ENCODE measurements at places on chromosomes 7 and 10.
A peak's percentile ranks its signal among the peaks of the same experiment; 100 is the strongest.

- H3K27me3 ChIP-seq: peaks cover 2% of the 10 kb centered on the region
- DNase-seq: no peak
- H3K4me3 ChIP-seq: no peak overlapping the region
These were observed 185.8 kb upstream of the NRP1 start for GRCh38 chr10:33520223-33520622.

GRCh38 chr10:123227706-123228105, 73.5 kb downstream of the BUB3 start:
- H3K4me3 ChIP-seq: no peak overlapping the region
- no peaks in the 10 kb centered on the region for H3K4me1 ChIP-seq
- no peak overlapping the region for H3K27ac ChIP-seq
- DNase-seq: no peak
- H3K27me3 ChIP-seq: no peaks in the 10 kb centered on the region
- peaks cover 7% of the 10 kb centered on the region for H3K36me3 ChIP-seq

DNA sequence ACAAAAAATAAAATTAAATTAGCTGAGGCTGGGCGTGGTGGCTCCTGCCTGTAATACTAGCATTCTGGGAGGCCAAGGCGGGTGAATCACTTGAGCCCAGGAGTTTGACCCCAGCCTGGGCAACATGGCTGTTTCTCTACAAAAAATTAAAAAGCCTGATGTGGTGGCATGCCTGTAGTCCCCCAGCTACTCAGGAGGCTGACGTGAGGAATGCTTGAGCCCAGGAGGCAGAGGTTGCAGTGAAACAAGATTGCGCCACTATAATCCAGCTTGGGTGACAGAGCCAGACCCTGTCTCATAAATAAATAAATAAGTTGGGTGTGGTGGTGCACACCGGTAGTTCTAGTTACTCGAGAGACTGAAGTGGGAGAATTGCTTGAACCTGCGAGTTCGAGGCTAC, 65.1 kb downstream of the GNA12 start:
- H3K27me3 ChIP-seq: no peaks in the 10 kb centered on the region
- DNase-seq: no peak
- no peak overlapping the region for H3K4me3 ChIP-seq
- H3K27ac ChIP-seq: no peak overlapping the region

DNA sequence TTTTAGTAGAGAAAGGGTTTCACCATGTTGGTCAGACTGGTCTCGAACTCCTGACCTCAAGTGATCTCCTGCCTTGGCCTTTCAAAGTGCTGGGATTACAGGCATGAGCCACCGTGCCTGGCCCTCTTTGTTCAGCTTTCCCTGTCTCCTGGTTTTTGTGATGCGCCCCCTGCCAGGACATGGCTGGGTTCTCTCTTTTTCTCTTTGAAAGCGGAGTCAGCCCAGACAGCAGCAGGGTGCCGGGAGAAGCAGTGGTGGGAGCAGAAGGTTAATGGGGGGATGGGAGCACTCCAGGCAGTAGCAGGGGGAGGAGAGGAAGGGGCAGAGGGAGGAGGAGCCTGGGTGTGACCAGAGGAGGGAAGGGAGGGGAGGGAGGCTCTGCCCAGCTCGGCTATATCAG, 1.8 kb downstream of the MUC3A start:
- H3K27ac ChIP-seq: no peak overlapping the region
- no peak overlapping the region for H3K4me3 ChIP-seq
- H3K36me3 ChIP-seq: no peaks in the 10 kb centered on the region
- peaks cover 19% of the 10 kb centered on the region for H3K27me3 ChIP-seq
- DNase-seq: no peak

- H3K4me1 ChIP-seq: peaks cover 39% of the 10 kb centered on the region
- H3K36me3 ChIP-seq: no peaks in the 10 kb centered on the region
- H3K27ac ChIP-seq: no peak overlapping the region
- H3K4me3 ChIP-seq: no peak overlapping the region
- H3K27me3 ChIP-seq: no peaks in the 10 kb centered on the region
These were observed 67.2 kb downstream of the GRK5 start for GRCh38 chr10:119274519-119275045.

GRCh38 chr7:22114440-22114981, 168.8 kb upstream of the CDCA7L start:
- no peak overlapping the region for H3K4me3 ChIP-seq
- no peaks in the 10 kb centered on the region for H3K27me3 ChIP-seq
- H3K36me3 ChIP-seq: no peaks in the 10 kb centered on the region
- H3K27ac ChIP-seq: no peak overlapping the region
- no peaks in the 10 kb centered on the region for H3K4me1 ChIP-seq

DNA sequence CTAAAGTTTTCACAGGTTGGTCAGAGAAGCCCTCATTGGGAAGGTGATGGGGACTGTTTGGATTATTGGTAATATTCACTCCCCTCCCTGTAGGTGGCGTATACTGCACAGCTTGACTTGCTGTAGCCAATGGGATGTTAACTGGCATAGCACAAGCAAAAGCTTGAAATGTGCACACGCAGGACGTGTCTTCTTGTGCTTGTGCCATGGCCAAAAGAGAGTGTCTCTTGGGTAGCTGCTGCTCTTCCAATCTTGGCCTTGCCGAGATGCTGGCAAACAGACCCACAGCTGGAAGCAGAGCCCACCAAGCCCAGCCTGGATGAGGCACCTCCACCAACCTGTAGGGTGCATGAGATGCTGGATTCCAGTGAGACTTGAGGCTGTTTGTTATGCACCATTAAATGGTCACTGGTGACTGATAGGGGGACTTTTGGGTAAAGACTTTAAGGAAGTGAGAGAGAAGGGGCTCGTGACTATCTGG, 266.0 kb downstream of the GRID1 start:
- no peak overlapping the region for H3K27ac ChIP-seq
- DNase-seq: no peak
- H3K36me3 ChIP-seq: no peaks in the 10 kb centered on the region
- no peak overlapping the region for H3K4me3 ChIP-seq

GRCh38 chr7:140231771-140232491, 55.1 kb upstream of the KDM7A start:
- no peaks in the 10 kb centered on the region for H3K27me3 ChIP-seq
- peak overlapping the region; percentile 96 for H3K27ac ChIP-seq
- peaks cover 24% of the 10 kb centered on the region for H3K4me1 ChIP-seq
- no peak for DNase-seq
- no peaks in the 10 kb centered on the region for H3K36me3 ChIP-seq
- H3K4me3 ChIP-seq: peak overlapping the region; percentile 74

DNA sequence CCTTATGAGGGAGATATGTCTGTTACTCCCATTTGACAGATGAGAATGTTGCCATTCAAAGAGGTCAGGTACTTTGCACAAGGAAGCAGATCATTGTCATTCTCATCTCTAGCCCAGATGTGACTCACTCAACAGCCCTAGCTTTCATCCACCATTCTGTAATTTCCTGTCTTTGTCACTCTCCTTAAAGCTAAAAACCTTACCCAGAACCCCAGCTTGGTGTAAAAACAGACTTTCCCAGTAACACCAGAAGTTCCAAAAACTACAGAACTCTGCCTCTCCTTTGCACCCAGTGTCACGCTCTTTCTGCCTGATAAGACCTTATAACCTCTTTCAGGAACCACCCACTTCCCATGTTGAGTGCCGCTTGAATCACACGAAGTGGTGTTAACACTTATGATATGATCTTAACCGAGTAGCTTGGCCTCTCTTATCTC, 89.1 kb upstream of the SP4 start:
- peak overlapping the region; percentile 63 for H3K27ac ChIP-seq
- no peaks in the 10 kb centered on the region for H3K36me3 ChIP-seq
- DNase-seq: peak; percentile 11
- H3K4me3 ChIP-seq: peak overlapping the region; percentile 70

- H3K36me3 ChIP-seq: no peaks in the 10 kb centered on the region
- H3K27ac ChIP-seq: no peak overlapping the region
- H3K27me3 ChIP-seq: peaks cover 40% of the 10 kb centered on the region
- peak overlapping the region; percentile 89 for H3K4me3 ChIP-seq
- peaks cover 31% of the 10 kb centered on the region for H3K4me1 ChIP-seq
These were observed 47.0 kb upstream of the CDK1 start for GRCh38 chr10:60731134-60731885.

GRCh38 chr7:140914083-140914482, 10.6 kb downstream of the BRAF start:
- H3K27ac ChIP-seq: no peak overlapping the region
- no peak for DNase-seq
- H3K36me3 ChIP-seq: no peaks in the 10 kb centered on the region
- peaks cover 9% of the 10 kb centered on the region for H3K4me1 ChIP-seq
- no peak overlapping the region for H3K4me3 ChIP-seq

GRCh38 chr7:70094831-70095230, 496.6 kb downstream of the AUTS2 start:
- H3K4me3 ChIP-seq: no peak overlapping the region
- H3K27ac ChIP-seq: no peak overlapping the region
- DNase-seq: no peak
- no peaks in the 10 kb centered on the region for H3K27me3 ChIP-seq
- no peaks in the 10 kb centered on the region for H3K36me3 ChIP-seq
- H3K4me1 ChIP-seq: no peaks in the 10 kb centered on the region

DNA sequence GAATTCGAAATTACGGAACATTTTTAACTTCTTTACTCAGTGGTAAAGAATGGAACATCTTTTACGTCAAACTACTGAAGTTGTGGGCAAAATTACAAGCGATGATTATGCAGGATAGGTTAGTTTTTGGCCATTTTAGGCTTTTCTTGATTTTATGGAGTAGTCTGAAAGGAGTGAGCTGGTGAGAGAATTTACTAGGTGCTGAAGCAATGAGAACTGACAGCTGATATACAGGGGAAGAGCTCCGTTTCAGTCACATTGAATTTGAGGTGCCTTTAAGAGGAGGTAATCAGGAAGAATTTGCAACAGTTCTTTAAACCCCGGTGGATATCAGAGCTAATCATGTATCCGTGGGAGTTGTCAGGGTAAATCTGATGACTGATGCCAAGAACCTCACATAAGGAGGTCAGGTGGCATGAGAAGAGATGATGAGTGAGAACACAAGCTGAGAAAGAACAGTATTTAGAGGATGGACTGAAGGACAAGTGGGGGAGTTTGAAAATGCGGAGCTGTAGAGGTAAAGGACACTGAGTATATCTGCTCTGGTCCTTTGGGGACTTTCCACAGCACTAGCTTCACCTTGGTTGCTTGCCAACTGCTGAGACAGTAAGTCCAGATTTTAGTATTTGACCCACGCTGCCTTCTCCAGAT, 104.3 kb downstream of the AHR start:
- H3K27ac ChIP-seq: no peak overlapping the region
- H3K36me3 ChIP-seq: no peaks in the 10 kb centered on the region
- DNase-seq: no peak
- H3K4me3 ChIP-seq: peak overlapping the region; percentile 88
